ENCODE measurements at places on chromosomes 3 and 15.

DNA sequence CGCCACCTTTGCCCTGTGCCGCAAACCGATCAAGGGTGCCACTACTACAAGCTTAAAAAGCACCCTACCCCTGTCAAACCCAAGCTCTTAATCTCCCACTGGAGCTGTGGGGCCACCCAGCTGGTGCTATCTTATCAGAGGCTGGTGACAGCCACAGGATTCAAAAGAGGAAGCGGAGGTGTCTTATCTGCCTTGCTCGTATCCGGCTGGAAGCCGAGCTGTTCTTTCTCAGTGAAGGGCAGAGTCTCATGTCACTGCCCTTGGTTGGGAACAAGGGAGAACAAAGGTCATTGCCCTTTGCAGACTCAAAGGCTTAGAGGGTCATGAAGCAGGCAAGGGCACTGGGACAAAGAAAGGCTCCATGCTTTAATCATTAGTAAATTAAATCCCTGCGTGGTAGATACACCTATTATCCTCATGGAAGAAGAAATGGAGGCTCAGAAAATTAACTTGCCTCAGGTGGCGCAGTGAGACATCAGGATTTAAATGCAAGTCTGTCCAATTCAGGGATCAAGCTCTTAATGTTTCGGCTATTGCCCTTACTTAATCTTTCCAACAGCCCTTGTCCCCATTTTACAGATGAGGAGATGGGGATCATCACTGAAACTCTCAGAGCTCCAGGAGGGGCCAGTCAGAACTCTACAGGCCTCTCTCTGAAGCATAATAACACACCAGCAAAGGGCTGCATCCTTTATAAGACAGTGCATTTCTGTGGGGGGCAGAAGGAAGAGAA is 360.0 kb upstream of the PROK2 start:
- DNase-seq, result no peak

- no peak for DNase-seq
These were observed 51.0 kb downstream of the NFKBIZ start for GRCh38 chr3:101900316-101900715.

GRCh38 chr3:103653996-103654395 is 1219.2 kb downstream of the ZPLD1 start:
- DNase-seq, result no peak

DNA sequence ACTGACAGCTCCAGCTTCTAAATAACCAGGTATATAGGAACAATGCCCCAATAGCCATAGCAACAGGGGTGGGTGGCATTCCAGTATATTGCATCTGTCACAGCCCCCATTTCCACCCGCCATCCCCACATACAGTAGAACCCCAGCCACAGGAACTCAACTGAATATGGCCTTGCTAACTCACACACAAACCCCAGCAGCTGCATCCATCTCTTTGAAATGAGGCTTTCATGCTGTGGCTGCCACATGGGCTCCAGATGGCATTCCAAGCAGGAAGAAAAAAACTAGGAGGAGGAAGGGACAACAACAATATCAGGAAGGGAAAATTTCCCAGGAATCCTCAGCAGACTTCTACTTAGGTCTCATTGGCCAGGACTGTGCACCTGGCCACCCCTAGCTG is 54.6 kb downstream of the CCR3 start:
- no peak for DNase-seq
